Karpas-422 (cell line): ENCODE measurements at places on chromosomes 13 and 19. TPM values are rescaled to one million over a fixed set of nuclear protein-coding genes. Genes with fewer than 3 reads are reported as not detected.

The SMAD9 gene
- total RNA-seq: 0.19 TPM in 1 of 2 replicates, not detected in the other

The FAM83E gene
- total RNA-seq: 1.0 and 1.2 TPM in 2 replicates

GRCh38 chr13:77810878-77811277 lies 107.8 kb downstream of the EDNRB start:
- DNase-seq: no peak

DNA sequence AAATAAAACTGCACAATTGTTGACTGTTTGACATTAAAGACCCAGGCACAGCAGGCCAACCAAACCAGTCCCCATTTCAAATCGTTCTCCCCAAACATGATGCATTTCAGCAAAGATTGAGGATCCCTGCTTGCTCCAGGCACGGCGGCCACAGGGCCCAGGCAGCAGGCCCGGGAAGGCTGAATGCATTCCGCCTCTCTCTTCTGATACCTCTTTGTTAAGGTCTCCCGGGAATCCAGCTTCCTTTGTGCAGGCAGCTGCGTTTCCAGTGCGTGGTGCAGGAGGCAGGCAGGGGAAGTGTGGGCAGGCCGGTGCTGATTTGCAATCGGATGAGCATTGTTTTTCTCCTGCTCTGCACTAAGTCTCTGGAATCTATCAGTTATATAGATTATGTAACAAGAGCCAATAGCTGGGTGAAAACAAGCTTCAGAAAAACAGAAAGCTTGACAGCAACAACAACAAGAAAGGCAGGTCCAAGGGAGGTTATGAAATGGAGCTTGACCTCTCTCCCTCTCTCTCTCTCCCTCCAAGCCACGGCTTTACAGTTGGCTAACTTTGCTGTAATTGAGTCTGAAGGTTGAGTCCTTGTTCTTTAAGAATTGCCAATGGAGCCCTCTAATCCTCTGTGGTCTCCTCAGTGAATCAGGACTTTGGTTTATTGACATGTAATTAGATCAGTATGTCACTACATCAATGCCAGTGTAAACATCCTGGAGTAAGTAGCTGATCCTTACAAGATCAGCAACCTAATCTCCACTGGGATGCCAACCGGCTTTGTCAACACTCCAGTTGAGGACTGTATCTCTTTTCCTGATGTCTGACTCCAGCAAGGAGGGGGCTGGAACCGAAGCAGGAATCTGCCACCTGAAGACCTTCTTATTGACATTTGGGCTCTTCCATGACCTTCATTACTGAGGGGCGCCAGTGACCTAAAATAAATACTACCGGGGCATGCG lies 338.0 kb downstream of the TEX29 start:
- DNase-seq: no peak

DNA sequence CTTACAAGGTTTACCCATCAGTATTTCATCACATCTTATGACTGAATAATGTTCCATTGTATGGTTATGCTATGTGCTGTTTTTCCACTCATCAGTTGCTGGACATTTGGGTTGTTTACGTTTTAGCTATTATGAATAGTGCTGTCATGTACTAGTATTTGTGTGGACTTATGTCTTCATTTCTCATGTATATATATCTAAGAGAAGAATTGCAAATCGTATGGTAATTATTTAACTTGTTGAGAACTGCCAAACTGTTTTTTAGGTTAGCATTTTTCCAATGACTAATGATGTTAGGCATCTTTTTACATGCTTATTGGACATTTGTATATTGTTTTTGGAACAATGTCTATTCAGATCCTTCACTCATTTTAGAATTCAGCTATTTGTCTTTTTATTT lies 368.3 kb downstream of the LMO7 start:
- no peak for DNase-seq

The KRTDAP gene
- not detected in 2 replicates for total RNA-seq
